ENCODE measurements at places on chromosomes 3 and 15.
A peak's percentile ranks its signal among the peaks of the same experiment; 100 is the strongest.

- no peak for DNase-seq
Observed at GRCh38 chr15:89150287-89150686, 62.0 kb downstream of the ABHD2 start.

- DNase-seq = no peak
Observed at GRCh38 chr3:119652306-119653033, 7.9 kb downstream of the POPDC2 start.

- no peak for DNase-seq
Observed at GRCh38 chr15:53114960-53115359, 324.8 kb upstream of the ONECUT1 start.

GRCh38 chr3:17542591-17542990 lies 199.8 kb downstream of the TBC1D5 start:
- DNase-seq = no peak

- DNase-seq = peak; percentile 25
Observed at GRCh38 chr3:197298945-197299854, 788 bp upstream of the DLG1 start.

DNA sequence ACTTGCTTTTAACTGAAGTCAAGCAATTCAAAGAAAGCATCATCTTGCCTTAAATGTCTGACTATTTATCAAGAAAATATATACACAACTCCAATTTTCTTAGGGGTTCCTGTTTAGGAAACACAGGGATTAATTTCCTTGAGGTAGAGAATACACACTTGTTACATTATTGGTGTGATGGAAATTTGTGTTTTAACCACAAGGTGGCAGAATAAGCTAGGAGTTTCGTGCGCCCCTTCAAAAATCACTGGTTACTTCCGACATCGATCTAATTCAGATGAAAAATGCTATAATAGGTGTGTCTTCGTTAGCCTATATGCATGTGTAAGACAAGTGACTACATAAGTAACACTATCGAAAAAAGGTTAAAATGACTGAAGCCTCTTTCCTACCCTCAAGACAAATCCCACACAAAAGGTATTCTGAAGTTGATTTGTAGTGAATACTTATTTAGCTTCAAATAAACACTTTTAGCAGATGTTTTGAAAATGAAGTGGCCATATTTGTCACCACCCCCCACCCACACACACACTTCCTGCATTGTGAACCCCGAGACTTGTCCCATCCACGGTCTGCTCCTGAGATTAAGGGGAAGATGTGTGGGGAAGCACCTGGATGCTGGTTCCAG lies 246.5 kb downstream of the ROBO1 start:
- no peak for DNase-seq

DNA sequence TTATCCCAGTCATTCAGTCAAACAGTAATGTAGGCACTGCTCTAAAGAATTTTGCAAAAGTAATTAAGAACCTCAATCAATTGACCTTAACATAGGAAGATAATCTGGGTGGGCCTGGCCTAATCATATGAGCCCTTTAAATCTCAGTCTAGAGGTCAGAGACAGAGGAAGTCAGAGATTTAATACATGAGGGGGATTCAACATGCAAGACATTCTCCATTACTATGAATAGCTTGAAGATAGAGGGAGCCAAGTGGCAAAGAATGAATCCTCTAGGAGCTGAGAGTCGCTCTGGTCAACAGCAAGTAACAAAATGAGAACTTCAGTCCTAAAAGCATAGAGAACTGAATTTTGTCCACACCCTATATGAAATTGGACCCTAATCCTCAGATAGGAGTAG lies 39.0 kb upstream of the MBNL1 start:
- DNase-seq = no peak

DNA sequence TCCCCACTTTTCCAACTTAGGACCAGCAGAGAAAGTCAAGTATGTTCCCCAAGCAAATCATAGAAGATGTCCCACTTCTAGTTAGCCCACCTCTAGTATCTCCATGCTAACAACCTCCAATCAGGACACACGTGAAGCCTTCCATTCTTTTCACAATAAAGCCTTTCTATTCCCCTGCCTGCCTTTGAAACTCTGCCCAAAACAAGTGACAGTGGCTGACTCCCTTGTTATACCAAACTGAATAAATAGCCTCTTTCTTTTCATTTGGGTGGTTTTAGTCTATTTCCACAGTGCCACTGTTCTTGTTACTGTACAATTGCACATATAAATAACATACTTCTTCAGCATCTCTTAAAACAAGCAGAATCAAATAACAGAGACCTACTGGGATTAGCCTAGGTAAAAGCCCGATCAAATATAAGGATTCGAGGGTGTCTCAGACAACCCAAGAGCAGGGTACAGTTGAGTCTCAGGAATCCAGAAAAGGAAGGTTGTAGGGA lies 118.0 kb upstream of the NPHP3 start:
- DNase-seq = no peak

- no peak for DNase-seq
Observed at GRCh38 chr3:175606650-175607318, 747.6 kb downstream of the NAALADL2 start.

DNA sequence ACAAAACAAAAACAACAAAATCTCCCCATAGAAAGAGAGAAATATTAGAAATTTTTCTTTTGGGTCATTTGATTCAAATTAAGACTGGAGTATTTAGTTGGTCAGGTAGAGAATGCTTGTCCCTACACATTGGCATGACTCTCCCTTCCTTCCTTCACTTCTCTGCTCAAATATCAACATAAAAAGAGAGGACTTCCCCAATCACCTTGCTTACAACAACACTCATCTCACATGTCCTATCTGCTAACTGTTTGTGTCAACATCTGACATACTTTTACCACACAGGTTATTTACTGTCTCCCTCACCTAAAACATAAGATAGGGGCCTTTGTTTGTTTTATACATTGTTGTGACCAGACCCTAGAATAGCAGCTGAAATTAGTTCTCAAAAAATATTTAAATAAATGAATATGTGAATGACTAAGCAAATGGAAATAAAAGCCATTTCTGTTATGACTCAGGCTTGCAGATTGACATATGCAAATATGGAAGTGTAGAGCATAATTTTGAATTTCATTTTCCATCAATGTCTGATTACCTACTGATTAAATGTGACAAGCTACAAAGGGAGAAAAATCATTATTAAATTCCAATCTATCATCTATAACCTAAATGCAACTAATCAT lies 304.8 kb downstream of the CTNNB1 start:
- no peak for DNase-seq

DNA sequence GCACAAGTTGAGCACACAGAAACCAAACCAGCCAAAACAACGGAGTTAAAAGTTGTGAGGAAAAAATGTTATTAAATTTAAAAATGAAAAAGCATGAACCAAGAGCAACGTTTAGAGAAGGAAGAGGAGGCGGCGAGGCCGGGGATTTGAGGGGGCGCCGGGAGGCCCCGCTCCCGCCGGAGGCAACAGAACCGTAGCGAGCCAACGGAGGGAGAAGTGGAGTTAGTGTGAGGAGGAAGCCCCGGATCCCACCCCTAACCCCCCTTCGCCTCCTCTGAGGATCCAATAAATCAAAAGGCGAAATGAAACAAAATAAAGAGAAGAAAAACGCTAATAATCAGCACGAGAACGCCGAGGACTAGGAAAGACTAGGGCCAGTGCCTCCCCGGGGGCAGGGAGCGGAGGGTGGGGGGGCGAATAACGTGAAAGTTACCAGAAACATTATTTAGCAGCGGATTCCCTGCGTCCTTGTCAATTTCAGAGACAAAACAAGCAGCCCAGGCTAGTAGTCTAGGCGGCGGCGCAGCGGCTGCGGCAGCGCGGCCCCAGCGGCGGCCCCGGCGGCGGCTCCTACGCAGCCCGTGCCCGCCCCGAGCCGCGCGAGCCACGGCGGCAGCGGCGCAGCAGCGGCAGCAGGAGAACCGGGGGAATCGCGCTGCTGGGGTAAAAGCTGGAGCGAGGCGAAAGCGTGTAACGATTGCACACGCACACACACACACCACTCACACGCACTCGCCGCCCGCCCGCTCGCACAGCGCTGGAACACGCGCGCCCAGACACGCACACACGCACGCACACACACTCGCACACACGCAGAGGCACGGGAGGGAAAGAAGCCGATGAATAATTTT lies 1.7 kb downstream of the MEIS2 start:
- no peak for DNase-seq

GRCh38 chr3:169980055-169980454 lies 13.4 kb downstream of the SEC62 start:
- DNase-seq = no peak

DNA sequence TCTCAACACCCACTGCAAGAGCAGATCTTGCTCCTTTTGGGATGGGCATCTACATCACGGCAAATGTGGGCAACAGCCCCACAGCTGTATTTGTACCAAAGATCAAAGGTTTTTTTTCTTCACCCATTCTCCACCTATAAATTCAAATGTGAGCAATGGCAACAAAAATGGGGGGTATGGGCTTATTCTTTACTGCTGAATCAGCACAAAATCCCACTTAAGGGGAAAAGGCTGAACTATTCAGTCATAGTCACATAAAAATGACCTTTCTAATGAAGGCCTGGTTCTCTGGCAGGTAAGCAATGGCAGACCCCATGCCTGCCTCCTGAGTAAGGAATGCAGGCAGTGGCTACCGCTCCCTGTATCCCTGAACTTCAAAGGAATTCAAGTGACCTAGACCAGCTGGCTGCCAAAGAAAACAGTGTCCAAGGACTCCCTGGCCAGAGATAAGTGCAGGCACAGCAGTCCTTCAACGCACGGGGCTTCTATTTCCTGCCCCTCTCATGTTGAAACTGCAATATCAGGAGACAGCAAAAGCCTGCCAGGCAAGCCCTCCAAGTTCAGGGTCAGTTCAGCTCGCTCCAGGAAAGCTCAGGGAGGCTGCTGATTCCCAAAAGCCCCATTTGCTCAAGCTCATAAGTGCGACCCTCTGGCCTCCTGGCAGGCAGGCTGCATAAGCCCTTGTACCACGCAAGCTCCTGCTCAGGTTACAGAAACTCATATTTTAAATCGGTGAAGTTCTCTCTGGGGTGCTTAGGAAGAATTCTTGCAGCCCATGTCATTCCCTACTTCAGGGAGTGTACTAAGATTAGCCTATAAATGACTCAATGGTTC lies 134.1 kb downstream of the PDZRN3 start:
- no peak for DNase-seq

GRCh38 chr3:45826908-45827307 lies 15.0 kb downstream of the LZTFL1 start:
- DNase-seq = no peak

DNA sequence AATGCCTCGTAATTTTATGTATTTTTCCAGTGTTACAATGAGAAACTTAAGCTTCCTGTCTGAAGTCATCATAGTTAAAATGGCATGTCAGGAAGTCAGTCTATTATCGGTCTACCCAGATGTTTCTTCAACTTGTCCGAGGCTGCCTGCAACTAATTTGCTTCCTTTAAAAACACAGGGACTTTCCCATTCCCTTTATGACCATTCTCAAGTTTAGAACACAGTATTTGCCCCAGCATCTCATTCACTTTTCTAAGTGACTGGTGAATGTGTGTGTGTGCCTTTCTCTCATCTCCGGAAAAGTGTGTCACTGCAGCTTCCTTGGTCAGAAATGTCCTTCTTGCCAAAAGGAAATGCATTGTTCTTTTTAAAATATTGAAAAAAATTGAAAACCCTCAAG lies 466.6 kb downstream of the RAP2B start:
- no peak for DNase-seq

GRCh38 chr3:71360180-71360579 lies 223.3 kb downstream of the FOXP1 start:
- DNase-seq = no peak

GRCh38 chr15:52284164-52284563 lies 11.4 kb downstream of the MYO5C start:
- no peak for DNase-seq

GRCh38 chr3:70766301-70766700 lies 453.9 kb upstream of the MDFIC2 start:
- no peak for DNase-seq

DNA sequence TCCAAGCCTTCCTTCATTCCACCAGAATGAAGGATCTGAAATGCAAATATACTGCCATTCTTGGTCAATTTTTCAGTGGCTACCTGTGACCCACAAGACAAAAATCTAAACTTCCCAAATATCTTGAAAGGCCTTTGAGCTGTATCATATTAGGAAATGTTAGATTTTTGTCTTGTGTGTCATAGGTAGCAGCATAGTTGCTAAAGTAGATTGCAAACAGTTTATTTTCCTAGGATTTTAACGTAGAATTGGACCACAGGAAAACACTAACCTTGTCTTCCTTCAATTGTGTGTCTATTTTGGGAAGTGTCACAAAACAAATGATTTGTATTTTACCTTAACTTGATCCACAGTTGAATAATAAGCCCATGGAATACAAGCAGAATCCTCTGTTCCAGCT lies 42.4 kb downstream of the CP start:
- no peak for DNase-seq

DNA sequence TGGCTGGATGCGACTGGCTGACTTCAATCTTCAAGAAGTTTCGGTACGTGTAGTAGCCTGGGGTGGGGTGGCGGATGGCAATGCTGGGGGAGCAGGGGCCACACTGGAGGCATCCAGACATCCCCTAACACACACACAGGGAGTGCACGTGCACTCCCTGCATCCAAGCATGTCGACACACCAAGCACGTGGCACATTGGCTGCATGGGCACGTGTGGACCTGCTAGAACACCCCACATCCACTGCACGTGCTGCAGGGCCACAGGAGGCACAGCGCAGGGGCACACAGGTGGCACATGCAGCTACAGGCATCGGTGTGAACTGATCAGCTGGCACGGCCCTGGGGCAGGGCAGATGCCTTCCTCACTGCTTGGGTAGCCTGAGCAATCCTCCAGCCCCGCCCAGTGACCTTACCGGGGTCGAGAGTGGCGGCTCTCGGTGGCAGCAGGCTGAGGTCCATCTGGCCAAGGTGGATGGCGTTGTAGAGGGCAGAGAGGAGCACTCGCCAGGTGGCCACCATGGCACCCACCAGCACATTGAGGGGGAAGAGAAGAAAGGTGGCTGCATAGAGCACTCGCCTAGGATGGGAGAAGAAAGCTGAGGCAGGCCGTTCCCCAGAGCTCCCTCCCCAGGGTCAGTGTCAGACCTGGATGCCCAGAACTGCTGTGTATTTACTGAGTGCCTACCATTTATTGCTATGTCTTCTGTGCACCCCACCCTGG lies 7.5 kb downstream of the ISLR start:
- no peak for DNase-seq

- DNase-seq = no peak
Observed at GRCh38 chr15:72584006-72584405, 70.5 kb upstream of the GOLGA6B start.

DNA sequence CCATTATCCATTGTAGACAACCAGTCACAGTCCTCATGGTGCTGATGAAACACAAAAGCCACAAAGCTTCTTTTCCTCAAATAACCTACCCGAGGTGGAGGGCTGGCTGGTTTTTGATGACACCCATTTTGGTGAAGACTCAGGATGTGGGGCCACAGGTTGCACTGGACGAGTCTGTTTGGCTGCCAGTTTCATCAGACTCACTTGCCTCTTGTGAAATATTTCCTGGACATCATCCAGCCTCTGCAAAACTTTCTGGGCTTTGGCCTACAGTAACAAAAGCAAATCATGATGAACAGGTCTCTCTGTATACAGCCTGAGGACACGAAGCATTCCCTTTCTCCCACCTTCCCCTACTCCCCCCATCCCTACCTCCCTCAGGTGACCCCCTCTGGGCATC lies 42.2 kb downstream of the B3GNT5 start:
- DNase-seq = no peak

- no peak for DNase-seq
Observed at GRCh38 chr3:46778101-46778500, 60.4 kb upstream of the PRSS50 start.

GRCh38 chr15:66134284-66134683 lies 119.3 kb downstream of the MEGF11 start:
- DNase-seq = no peak
